ENCODE measurements at places on chromosomes 6 and 20.

DNA sequence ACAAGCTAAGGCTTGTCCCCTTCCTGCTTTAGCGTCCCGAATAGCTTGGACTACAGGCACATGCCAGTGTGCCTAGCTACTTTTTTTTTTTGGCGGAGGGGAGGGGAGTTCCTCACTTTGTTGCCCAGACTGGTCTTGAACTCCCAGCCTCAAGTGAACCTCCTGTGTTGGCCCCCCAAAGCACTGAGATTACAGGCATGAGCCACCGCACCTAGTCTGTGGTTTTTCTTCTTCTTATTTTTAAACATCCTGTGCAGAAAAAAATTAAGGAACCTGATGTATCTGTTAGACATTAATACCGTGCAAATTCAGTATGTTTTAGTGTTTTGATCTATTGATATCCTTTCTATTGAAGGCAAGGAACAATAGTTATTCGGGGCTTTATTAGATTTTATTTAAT lies 25.7 kb downstream of the HIVEP1 start:
- no peak for DNase-seq

- no peak for DNase-seq
These were observed 51.5 kb upstream of the TRIM26 start for GRCh38 chr6:30264743-30265142.

DNA sequence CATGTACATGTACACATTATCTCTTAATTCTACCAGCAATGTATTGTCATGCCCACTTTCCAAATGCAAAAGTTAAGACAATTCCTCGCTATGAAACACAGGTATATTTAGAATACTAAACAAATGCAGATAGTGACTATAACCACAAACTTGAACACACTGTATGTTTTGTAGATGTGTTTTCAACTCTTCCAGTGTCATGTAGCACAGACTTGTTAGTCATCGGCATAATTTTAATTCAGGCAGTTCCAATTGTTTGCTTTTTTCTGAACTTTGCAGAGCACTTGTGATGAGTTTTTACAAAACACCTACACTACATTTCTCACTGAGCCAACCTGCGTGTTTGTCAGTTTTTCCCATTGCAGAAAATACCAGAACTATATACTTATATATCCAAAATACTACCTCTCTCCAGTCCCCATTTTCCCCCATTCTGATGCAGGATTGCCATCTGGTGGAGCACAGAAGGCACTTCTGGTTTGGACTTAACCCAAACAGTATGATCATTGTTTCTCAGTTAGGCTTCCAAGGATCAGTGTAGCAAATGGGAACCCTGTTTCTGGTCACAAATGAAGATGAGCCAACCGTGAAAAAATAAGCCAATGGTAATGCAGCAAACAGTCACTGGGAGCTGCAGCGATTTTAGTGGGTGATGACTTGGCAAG lies 143.4 kb downstream of the ADGRB3 start:
- peak; percentile 7 for DNase-seq

DNA sequence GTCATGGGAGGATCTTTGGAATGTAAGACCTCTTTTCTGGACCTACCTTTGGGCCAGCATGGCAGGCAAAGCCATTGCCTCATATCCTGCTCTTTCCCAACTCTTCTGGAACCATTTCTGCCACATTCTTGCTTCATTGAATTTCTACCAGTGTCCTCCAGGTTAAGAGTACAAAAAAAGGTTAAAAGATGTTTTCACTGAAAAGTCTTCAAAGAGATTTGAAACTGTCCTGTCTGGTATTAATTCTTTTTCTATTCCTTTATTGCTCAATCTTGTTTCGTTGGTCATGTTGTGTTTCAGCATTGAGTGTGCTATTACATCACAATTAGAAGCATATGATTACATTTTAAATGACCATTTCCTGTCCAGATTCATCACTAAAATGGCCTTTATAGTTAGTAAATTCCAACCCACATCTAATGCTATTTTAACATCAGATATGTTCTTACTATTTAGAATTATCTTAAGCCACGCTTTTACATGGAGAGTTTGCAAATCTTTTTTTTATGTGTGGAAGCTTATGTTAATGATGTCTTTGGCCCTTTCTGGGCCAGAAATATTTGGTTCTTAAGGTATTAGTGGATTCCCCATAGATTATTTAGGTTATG lies 450.9 kb downstream of the GJA1 start:
- DNase-seq = no peak

- peak; percentile 81 for DNase-seq
These were observed 1.8 kb downstream of the GJA1 start for GRCh38 chr6:121436960-121437850.

Data from right kidney (tissue), 9 donors.